HuH-7 (cell line): ENCODE measurements at places on chromosomes 2 and 18.

DNA sequence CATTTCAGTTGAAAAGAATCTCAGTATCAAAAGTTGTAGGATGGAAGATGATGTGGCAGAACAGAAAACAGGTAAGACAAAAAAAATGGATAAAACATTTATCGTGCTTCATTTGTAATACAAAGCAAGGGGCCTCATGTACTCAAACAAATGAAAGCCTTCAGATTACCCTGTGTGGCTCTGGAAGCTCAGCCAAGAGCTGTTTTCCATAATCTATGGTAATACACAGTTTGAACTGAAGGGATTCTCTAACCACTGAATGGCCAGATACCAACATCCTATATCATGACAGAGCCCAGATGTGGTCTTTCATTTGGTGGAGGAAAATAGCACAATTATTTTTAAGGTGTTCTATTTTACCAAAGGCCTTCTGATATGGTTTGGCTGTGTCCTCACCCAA is 272.1 kb upstream of the RND3 start:
- DNase-seq = no peak

- DNase-seq = no peak
Observed at GRCh38 chr2:191705084-191705483, 27.1 kb downstream of the NABP1 start.

DNA sequence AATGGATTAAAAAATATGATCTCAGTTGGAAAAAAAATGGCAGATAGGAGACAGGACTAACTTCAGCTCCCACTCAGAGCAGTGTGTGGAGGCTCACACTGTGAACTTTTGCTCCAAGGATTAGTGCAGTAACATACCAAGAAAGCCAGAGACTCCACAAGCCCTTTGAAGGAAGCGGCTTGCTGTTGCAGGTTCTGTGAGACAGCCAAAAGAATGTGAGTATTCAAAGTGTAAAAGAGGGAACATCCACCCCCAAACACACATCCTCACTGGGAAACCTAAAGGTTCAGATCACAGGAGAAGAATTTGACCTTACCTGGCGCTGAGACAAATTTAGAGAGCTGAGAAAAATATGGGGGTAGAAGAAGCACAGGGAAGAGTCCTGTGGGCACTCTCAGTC is 77.5 kb downstream of the FAM171B start:
- DNase-seq = no peak

DNA sequence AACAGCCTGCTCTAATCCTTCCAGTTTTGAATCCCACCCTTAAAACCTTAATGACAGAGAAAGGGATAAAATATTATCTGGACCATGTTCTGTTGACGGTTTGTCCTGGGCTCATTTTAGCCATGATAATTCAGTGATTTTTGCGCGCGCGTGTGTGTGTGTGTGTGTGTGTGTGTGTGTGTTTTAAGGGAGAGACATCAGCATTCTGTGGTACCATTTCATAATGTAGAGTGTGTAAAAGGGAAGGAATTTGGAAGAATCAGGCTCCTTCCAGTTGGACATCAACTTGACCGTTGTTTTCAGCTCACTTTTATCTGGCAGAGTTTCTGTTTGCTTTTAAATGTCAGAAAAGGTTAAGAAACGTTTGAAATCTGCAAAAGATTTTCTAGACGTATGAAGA is 535.5 kb downstream of the TNS1 start:
- DNase-seq = no peak

GRCh38 chr2:98036349-98037000 is 40.7 kb upstream of the TMEM131 start:
- no peak for DNase-seq

DNA sequence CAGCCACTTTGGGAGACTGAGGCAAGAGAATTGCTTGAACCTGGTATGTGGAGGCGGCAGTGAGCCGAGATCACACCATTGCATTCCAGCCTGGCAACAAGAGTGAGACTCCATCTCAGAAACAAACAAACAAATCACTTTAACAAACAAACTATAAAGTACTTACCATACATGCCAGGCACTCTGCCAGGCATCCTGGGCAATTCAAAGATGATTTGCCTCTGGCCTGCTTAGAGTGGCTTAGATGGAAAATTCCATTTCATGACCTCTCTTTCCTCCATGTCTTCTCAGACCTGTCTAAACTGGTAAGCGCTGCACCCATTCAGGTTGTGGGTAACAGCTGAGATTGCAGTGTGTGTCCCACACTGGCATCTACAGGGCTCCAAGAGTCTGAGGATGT is 273.2 kb downstream of the BCL2 start:
- DNase-seq = no peak

DNA sequence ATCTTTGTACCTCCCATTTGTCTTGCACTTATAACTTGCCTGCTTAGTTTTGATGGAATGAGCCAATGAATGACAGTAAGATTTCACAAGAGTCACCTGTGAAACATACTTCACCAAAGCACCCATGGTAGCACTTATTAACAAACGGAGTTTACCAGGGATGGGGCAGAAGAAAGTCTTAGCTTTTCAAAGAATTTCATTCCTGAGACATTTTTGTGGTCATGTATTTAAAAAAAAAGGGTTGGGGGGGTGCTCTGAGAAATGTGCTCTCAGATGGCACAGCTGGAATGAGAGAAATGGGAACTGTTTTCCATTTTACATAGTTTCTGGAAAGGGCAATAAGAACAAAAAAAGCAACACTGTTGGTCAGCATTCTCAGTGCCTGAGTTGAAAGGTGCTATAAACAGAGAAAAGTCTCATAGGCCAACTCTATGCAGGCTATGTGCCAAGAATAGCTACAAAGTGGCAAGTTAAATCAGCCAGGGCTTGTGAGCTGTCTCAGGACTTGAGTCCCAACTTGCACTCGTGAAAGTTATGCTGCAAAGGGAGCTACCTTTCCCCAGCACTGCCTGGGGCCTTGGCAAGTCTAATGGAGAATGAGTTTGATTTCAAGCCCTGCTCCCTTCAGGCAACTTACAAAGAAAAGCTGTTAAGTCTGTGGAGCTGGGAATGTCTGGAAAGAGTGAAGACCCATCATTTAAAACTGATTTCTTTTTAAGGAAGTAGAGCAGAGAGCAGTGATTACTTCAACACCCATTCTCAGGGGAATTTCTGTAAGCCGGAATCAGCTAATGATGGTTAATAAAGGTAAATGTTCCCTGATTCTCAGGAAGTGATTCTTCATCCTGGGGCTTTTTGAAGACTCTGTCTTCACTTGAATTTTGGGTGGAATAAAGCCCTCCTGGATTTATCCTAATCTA is 170.6 kb downstream of the SLC8A1 start:
- DNase-seq = no peak

DNA sequence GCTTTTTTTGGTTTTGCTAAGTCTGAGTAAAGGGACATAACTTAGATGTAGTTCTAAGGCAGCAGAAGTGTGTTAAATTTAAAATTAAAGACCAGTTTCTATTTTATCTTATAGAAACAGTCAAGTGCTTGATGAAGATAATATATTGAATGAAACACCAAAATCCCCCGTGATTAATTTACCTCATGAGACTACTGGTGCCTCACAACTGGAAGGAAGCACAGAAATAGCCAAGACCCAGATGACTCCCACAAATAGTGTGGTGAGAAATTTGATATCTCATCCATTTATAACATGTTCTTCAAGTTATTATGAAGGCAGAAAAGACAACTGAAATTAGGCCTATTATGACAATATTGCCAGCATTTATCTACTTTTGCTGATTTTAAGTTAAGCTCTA is 45.6 kb downstream of the APLF start:
- no peak for DNase-seq

GRCh38 chr2:184444217-184444616 is 154.1 kb upstream of the ZNF804A start:
- no peak for DNase-seq

DNA sequence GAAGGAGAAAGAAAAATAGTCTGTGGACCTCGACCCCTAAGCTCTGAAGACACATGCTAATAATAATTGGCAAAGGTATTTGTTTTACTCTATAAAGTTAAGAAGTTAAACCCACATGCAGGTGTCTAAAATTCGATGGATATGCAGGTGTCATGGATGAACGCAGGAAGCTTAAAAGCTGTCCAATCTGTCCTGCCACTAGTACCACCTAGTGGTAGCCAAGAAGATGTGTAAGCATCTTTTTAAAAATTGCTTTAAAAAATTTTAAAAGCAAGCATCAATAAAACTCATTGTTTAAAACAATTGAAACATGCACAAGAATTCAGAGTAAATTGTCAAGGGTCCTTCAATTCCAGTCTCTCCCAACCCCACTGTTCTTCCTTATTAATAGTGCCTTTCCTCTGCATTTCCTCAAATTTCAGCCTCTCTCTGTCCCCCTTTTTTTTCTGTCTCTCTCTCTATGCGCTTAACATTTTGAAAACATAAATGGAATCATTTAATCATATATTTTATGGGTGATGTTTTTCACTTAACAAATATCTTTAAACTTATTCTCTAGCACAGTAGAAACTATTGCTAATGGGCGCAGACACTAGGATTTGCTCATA is 30.6 kb upstream of the PPP3R1 start:
- peak; percentile 56 for DNase-seq

- DNase-seq = no peak
Observed at GRCh38 chr2:218020966-218021535, 18.3 kb upstream of the TNS1 start.

GRCh38 chr18:28248653-28249052 is 71.7 kb upstream of the CDH2 start:
- no peak for DNase-seq

DNA sequence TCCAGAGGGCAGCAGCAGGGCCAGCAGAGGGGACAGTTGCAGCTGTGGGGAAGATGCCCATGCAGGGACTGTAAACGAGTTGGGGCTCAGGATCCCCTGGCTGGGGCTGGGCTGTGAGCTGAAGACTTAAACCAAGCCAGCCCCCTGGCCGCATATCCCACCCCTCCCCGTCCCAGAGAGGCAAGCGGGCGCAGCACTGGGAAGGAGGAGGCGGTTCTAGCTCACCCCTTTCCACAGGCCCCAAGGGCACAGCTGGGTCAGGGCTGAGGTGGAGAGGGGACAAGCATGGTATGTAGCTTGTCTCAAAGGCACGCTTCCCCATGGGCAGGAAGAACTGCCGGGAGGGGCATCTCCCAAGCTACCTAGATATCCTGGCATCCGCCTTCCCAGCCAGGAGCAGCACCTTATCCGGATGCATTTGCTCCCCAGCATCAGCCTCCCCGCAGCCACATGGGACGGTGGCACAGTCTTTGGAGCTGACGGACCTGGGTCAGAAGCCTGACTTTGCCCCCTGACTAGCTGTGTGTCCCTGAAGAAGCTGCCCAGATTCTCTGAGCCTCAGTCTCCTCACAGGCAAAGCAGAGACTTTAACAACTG is 75.9 kb downstream of the TFCP2L1 start:
- no peak for DNase-seq

DNA sequence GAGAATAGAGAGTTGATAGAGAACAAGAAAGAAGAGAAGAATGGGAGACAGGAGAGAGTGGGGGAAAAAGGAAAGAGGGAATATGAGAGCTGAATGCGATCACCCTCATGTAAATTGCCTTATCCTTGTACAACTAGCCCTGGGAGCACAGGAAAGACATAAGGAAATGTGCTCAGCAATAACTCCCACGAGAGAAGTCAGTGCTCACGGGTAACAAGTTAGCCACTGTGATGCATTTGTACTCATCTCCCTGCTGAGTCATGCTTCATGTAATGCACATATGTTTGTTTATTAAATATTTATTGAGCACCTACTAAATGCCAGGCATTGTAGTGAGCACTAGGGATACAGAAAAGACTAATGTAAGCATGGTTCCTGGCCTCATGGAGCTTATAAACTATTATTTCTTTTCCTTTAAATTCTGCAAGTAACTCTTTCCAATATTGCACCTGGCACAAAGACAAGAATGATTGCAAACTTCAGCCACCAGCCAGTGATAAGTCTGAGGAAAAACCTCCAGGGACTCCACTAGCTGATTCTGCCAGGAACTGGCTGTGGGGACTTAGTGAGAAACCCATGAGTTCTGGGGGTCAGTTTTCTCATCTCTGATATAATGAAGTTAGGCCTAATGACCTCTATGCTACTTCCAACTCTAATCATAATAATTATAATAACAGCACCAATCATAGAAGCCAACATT is 124.1 kb downstream of the LNPK start:
- DNase-seq = no peak

DNA sequence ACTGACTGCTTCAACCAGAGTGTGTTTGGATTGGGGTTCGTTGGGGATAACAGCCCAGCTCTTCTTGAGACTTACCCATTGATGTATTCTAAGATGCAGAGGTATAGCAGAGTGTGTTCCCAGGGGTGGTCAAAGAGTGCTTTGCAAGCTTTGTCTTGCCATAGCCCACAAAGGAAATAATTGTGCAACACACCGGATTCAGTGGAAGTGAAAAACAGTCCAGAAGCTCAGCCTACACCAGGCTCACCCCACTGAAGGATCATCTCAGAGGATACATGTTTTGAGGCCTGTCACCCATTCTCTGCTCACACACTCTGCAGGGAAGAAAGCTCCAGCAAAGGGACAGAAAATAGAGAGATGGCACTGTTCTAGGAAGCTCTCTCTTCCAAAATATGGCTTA is 9.6 kb downstream of the CACNB4 start:
- DNase-seq = no peak

DNA sequence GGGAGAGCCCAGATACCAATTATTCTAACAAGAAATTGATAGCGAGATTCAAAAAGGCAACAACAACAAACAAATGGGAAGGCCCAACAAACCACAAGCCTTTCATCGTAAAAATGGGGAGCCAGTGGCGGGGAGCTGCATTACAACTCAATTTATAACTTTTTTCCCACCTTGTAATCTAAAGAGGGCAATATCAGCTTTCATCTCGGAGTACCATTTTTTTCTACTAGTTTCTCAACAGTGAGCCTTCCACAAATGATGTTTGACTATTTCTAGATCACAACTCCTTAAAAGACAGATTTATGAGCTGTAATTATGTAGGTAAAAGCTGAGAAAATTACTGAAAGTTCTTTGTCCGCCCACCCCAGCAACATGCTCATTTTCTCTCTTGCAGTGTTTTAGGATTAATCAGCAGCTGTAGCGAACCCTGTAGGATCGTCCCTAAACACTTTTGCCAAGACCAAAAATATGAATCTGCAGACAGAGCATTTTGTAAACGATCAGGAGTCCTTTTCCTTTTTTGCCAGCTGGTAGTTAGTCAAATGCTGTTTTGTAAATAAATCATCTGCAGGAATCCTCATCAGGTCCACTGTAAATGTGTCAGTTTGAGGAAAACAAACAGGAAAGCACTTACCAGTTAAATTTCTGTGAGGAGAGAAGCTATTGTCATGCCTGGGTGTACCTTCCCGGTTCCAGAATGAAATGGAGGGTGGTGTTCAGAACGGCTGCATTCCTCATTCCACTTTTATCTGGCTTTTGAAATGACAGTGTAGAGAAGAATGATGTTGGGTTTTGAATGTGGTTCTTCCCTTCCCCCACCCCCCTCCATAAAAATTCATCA is 53.2 kb downstream of the EEF1B2 start:
- DNase-seq = no peak
